ENCODE measurements at places on chromosomes 5 and 9.
A peak's percentile ranks its signal among the peaks of the same experiment; 100 is the strongest.

- peak; percentile 47 for DNase-seq
Measured at GRCh38 chr9:91101611-91102168, 260.0 kb downstream of the AUH start.

DNA sequence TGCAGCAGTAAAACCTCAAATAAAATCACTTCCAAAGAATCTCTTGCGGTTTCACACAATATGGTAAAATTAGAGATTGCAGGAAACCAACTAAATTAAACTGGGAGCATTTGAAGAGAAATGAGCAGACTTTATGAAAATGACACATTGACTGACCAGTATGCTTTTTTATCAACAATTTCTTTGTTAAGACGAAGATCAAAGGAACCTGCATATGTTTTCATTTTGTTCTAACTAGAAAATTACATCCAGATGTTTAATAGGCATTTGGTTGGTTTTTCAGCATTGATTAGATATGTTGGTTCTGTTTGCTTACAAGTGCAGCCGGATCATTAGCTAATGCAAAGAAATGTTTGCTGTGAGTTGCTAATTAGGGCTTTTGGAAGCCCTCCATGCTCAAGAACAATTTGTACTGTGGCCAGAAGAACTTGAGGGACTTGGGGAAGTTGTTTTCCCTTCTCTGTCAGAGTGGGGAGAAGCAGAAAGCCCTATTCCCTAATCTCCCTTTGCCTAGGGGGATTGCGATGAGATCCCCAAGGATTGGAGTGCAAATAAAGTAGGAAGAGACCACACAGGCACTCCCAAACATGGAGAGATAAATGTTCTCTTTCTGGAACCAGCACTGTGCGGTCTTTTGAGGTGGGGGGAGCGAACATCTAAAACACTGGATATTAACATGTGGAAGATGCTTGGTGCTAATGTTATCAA lies 4.5 kb upstream of the TLE1 start:
- no peak for DNase-seq

- no peak for DNase-seq
Measured at GRCh38 chr5:22079566-22079965, 773.6 kb downstream of the CDH12 start.

DNA sequence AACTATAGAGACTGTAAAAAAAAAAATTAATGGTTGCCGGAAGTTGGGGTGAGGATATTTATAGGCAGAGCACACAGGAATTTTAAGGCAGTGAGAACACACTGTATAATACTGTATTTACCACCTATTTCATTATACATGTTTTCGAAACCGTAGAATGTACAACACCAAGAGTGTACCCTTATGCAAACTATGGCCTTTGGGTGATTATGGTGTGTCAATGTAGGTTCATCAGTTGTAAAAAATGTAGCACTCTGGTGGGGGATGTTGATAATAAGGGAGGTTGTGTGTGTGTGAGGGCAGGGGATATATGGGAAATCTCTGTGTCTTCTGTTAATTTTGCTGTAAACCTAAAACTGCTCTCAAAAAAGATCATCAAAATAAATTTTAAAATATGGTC lies 791.7 kb upstream of the CDH10 start:
- DNase-seq = no peak

GRCh38 chr5:53355316-53355715 lies 125.1 kb upstream of the FST start:
- no peak for DNase-seq

DNA sequence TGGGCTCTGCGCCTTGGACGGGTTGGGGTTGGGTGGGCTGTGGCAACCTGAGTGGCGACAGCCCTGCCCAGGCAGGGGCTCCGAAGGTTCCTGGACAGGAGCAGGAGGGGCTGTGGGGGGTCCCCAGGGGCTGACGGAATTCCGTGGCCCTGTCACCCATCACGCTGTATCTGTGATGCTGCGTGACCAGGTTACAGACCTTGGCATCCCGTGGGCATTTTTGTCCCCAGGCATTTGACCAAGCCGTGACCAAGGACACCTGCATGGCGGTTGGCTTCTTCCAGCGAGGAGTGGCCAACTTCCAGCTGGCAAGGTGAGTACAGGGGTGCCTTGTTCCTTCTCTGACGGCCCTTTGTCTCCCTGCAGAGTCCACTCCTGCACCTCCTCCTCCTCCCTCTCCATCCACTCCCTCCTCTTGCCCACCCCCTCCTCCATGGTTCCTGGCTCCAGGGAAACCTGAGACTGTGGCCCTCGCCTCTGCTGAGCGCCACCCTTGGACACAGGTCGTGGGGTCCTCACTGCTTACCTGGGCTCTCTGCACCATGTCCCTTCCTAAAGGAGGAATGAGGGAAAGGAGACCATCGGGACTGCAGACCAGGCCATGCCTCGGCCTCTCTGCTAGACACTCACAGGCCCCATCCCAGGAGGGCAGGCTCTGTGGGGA lies 3.0 kb downstream of the NOXA1 start:
- DNase-seq = no peak

- no peak for DNase-seq
Measured at GRCh38 chr9:113998114-113998513, 80.0 kb downstream of the AMBP start.

GRCh38 chr5:81409896-81410295 lies 16.0 kb upstream of the ACOT12 start:
- no peak for DNase-seq

- no peak for DNase-seq
Measured at GRCh38 chr9:16884373-16884772, 13.9 kb upstream of the BNC2 start.

DNA sequence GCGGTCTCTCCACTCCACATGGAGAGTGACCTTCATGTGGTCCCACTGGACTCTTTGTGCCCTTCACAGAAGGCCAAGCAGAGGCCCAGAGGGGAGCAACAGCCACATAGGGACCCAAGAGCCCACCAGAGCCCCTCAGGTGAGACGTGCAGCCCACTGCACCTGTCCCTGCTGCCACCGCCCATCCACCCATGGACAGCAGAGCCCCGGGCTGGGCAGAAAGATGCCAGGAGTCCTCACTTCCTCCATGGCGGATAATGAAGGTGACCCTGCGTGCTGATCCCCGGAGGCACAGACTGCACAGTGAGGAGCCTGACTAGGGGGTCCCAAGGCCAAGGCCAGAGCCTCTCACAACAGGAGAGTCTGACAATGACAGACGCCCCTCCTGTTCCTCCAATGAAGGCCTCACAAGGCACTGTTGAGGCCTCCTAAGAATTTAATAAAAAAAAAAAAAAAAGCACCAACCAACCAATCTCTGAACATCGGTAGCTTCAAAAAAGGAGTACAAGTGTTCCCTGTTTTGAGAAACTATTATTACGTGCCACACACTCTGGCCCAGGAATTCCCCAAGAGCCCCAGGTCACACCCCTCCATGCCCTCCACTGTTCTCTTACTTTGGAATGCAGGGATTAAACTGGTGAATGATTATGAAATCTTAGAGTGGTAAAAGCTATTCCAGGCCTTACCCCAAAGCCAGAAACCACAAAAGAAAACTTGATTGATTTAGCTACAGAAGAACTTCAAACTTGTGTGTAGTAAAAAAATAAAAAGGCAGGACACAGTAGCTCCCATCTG lies 2.8 kb upstream of the PPP1R26 start:
- DNase-seq = no peak

- DNase-seq = no peak
Measured at GRCh38 chr9:136724772-136725171, 12.4 kb downstream of the DIPK1B start.

GRCh38 chr5:174694611-174695010 lies 29.8 kb upstream of the MSX2 start:
- DNase-seq = no peak
